ENCODE measurements at places on chromosomes 3 and 15.

DNA sequence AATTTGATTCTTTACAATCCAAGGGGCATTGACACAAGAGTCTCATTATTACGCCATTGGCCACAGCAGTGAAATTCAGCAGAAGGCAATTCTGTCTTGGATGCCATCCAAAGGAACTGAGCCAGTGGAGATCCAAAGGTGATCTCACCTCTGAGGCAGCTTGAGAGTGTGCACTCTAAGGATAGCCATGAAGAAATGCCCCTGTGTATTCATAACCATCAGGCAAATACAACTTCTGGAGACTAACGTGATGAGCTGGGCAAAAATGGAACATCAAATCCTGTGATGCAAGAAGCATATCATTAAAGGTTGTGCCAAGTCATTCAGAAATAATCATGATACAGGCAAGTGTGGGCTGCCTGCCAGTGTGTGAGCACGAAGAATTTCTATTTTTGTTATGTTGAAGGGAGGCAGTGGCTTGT, 41.4 kb downstream of the ROBO2 start:
- no peak for DNase-seq

DNA sequence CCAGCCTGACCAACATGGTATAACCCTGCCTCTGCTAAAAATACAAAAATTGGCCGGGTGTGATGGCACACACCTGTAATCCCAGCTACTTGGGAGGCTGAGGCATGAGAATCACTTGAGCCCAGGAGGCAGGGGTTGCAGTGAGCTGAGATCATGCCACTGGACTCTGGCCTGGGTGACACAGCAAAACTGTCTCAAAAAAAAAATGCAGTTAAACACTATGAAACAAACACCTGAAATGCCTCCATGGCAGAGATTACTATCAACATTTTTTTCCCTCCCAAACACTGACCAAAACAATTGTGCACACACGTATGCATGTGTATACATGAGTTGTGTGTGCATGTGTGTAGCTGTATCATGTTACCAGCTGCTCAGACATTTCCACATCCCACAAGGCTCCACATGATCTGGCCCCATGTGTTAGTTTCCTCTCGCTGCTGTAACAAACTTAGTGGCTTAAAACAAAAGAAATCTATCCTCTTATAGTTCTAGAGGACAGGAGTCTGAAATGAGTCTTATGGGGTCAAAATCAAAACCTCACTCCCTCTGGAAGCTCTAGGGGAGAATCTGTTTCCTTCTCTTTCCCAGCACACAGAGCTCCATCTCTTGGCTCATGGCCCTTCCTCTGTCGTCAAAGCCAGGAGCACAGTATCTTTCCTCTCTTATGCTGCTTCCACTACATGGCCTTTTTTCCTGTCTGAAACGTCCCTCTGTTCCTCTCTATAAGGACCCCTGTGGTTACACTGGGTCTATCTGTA, 34.5 kb downstream of the SLC41A3 start:
- DNase-seq = no peak

- peak; percentile 75 for DNase-seq
These were observed 82.6 kb downstream of the LSM3 start for GRCh38 chr3:14261229-14261628.

- DNase-seq = no peak
These were observed 243.3 kb downstream of the FAM43A start for GRCh38 chr3:194928831-194929577.

- no peak for DNase-seq
These were observed 1085.2 kb upstream of the CADM2 start for GRCh38 chr3:83873550-83873949.
